NCI-H1417 treated with DMSO at 0.1 percent for 48 hours (cell line): ENCODE measurements at places on chromosomes 3 and 15.
A peak's percentile ranks its signal among the peaks of the same experiment; 100 is the strongest.

DNA sequence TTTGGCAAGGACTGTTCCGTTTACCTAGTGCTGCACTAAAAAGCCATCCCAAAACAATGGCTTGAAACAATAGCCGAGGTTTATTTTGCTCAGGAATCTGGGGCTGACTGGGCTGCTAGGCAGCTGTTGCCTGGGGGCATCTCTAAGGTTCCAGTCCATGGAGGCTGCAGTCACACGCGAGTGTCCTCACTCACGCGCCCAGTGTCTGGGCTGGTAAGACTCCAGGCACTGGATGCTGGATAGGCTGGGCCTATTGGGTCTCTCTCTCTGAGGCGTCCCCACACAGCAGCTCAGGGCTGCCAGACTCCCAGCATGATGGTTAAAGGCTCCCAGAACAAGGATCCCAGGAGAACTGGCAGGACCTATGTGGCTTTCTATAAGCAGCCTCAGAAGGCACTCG, 34.2 kb downstream of the ALS2CL start:
- DNase-seq, result no peak

DNA sequence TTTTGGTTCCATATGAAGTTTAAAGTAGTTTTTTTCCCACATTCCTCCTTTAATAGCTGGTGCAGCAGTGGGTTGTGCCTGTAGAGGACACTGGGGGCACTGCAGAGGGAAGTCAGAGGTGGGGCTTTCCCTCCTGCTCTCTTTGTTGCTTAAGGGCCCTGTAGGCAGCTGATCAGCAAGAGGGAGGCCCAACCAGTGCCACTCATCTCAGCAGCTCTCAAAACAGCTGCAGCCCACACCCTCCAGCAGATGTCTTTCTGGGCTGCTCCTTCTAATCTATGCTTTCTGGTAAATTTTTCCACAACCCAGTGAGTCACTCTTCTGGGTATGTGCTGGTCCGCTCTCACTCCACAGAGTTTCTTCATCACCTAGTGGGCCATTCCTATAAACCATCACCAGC, 263.8 kb downstream of the FEZF2 start:
- DNase-seq, result no peak

GRCh38 chr3:165854696-165855095, 17.5 kb upstream of the BCHE start:
- no peak for DNase-seq

DNA sequence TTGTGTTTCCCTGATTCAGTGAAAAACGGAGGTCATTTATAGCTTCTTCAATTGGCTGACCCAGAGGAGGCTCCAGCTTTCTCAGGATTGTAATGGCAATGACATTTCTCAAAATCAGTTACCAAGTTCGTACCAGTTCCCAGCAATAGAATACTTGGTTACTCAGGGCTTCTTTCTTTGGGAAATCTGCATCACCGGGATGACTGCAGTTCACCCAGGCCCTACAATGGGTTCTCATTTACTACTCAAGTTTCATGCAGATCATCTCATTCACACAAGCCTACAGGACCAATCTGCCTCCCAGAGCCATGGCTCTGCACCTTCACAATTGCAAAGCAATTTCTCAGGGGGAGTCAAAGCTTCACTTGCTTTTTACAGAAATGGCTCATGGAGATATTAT, 109.6 kb downstream of the FHIT start:
- no peak for DNase-seq

GRCh38 chr15:66780172-66780972, 78.3 kb downstream of the SMAD6 start:
- DNase-seq, result no peak

- DNase-seq, result peak; percentile 57
Measured at GRCh38 chr3:48635222-48636021, at the start of gene SLC26A6. Gene SLC26A6 (minus strand): TSS chr3:48635461. CDS start chr3:48635393, 68 bp downstream.

DNA sequence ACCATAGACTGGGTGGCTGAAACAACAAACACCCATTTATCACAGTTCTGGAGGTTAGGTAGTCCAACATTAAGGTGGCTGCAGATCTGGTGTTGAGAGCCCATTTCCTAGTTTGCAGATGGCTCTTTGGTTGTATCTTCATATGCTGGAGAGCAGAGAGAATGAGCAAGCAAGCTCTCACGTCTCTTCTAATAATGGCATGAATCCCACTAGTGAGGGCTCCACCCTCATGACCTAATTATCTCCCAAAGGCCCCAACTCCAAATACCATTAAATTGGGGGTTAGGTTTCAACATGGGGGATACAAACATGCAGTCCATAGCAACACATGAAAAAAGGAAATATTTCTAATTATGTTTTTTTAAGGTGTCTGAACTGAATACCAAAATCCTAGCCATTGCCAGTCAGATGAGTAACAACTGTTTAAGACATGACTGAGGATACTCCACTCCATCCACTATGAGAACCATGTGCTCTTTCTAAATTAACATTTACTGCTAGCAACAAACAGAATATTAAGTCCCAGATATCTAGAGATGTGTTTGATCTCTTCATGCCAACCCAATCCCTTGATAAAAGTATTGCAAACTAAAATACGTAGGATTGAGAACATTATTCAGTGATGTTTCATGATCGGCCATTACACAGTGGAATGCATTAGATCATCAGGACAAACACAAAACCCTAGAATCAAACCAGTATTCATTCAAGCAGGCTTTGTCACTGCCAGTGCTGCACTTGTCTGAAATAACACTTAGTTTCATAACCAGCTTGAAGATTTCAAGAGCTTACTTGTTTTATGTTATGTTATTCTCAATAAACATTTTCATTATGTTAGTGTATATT, 340.3 kb downstream of the SLC9A9 start:
- DNase-seq, result no peak

- no peak for DNase-seq
Measured at GRCh38 chr15:79522656-79523055, 90.5 kb downstream of the MINAR1 start.

- DNase-seq, result no peak
Measured at GRCh38 chr15:76335307-76336253, 993 bp upstream of the ISL2 start.

- no peak for DNase-seq
Measured at GRCh38 chr15:71051539-71051938, 63.7 kb upstream of the THSD4 start.

DNA sequence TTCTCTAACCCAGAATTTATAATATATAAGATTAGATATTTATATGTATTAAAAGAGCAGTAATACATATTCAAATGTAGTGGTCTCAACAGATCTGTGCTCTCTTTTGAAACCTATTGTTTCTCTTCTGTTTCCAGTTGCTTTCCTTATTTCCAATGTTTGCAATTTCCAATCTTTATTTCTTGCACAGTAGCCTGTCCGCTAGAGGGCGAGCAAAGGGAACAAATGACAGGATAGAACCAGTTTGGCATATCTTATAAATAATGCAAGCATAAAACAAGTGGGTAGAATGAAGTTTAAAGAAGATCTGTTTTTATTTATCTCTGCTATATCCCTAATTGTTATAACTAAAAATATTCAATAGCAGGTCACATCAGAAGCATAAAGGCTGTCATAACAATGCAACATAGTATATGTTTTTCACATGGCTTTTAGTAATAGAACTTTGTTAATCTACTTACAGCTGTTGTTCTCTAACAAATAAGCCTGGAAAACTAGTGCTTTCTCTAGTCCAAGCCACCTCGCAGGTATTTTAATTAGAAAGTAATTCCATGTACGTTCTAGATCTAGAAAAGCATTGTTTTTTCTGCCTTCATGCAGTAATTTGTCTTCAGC, 15.1 kb upstream of the TCAIM start:
- DNase-seq, result no peak

- no peak for DNase-seq
Measured at GRCh38 chr3:114480442-114480841, 186.6 kb downstream of the TIGIT start.

- no peak for DNase-seq
Measured at GRCh38 chr15:65041787-65042186, 3.4 kb upstream of the SLC51B start.
